ENCODE measurements at places on chromosomes 5 and 9.

GRCh38 chr5:90613918-90614504 is 55.4 kb downstream of the ADGRV1 start:
- DNase-seq: no peak

GRCh38 chr5:13108265-13108664 is 836.2 kb downstream of the DNAH5 start:
- DNase-seq: no peak

DNA sequence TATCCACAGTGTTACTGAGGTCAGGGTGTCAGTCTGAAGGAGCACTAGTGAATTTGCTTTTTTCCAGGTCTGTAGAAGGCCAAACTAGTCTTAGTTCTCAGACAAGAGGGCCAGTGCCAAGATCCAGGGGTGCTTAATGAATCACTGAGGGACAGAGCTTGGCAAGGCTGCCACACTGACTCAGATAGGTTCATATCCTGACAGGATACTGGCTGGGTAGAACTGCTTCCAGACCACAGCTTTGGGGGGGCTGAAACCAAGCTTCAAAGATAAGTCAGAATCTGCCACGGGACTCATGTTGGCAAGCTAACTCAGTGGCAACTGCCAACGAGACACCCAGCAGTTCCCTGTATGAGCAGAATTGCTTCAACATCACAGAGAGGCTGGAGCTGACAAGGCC is 1125.4 kb downstream of the EFNA5 start:
- DNase-seq: no peak

DNA sequence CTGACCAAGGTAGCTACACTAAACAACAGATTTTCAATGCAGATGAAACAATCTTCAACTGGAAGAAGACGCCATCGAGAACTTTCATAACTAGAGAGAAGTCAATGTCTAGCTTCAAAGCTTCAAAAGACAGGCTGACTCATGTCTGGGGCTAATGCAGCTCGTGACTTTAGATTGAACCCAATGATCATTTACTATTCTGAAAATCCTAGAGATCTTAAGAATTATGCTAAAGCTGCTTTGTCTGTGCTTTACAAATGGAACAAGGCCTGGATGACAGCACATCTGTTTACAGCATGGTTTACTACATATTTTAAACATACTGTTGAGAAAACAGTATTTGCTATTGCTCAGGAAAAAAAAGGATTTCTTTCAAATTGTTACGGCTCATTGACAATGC is 54.9 kb downstream of the RICTOR start:
- no peak for DNase-seq

- no peak for DNase-seq
Measured at GRCh38 chr5:40841068-40841805, at the start of gene CARD6. Gene CARD6 (plus strand): TSS chr5:40841367. CDS start chr5:40841383, 16 bp downstream.

DNA sequence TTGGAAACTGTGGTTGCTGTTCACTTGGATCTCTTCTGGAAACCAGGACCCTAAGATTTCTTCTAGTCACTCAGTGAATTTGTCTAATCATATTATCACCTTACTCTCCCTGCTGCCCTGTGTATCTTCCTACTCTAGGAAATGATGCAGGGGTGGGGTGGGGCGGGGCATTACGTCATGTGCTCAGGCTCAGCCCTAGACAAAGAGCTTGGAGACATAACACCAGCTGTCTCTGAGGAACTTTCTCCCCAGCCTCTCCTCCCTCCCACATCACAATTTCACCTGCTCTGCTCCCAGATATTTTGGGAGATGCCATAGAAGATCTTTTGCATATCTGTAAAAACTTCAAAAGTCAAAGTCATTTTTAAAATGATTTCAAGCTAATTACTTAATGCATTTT is 470.4 kb downstream of the ZSWIM6 start:
- no peak for DNase-seq
